Epithelial cell of proximal tubule (primary cell): ENCODE measurements at places on chromosomes 3 and 15. TPM values are rescaled to one million over a fixed set of nuclear protein-coding genes. Genes with fewer than 3 reads are reported as not detected.

The CTDSPL gene
- total RNA-seq = 25.5 and 26.7 TPM in 2 replicates

- DNase-seq = no peak
Measured at GRCh38 chr15:55241891-55242290, 45.1 kb upstream of the RSL24D1 start.

GRCh38 chr3:9122732-9123364 is 126.6 kb downstream of the SRGAP3 start:
- DNase-seq = no peak

- no peak for DNase-seq
Measured at GRCh38 chr3:121126033-121126706, 218.2 kb downstream of the STXBP5L start.

GRCh38 chr3:29384640-29385039 is 103.8 kb downstream of the RBMS3 start:
- DNase-seq = no peak

The DPPA2 gene
- not detected in 2 replicates for total RNA-seq

- DNase-seq = no peak
Measured at GRCh38 chr3:71152892-71153265, 430.6 kb downstream of the FOXP1 start.

GRCh38 chr15:87846746-87847145 is 409.8 kb downstream of the NTRK3 start:
- no peak for DNase-seq

- no peak for DNase-seq
Measured at GRCh38 chr3:52054661-52055511, 1.5 kb downstream of the DUSP7 start.

The PLS1 gene
- total RNA-seq = 30.5 and 36.4 TPM in 2 replicates

DNA sequence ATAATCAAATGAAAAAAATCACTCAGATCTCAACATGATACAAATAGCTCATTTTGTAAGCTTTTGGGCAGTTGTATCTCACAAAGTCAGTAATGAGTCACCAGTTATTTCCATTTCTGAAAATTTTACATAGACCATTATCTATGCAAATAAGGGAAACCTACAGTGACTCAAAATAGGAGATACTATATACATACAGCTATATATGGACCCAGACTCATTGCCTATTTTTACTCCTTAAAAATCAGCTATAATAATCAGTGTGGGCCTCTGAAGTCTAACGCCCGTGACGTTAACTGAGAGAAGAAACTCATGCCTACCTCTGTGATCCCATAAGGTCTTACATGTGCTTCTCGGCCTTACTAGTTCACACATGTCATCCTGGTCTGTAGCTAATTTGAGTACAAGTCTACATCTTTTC is 31.6 kb downstream of the LRIG1 start:
- no peak for DNase-seq

- no peak for DNase-seq
Measured at GRCh38 chr3:162096874-162097273, 600.3 kb downstream of the OTOL1 start.

The RTP2 gene
- not detected in 2 replicates for total RNA-seq

GRCh38 chr15:68797191-68797590 is 23.5 kb downstream of the ANP32A start:
- no peak for DNase-seq

GRCh38 chr3:44412365-44412764 is 65.1 kb downstream of the ZNF445 start:
- no peak for DNase-seq

DNA sequence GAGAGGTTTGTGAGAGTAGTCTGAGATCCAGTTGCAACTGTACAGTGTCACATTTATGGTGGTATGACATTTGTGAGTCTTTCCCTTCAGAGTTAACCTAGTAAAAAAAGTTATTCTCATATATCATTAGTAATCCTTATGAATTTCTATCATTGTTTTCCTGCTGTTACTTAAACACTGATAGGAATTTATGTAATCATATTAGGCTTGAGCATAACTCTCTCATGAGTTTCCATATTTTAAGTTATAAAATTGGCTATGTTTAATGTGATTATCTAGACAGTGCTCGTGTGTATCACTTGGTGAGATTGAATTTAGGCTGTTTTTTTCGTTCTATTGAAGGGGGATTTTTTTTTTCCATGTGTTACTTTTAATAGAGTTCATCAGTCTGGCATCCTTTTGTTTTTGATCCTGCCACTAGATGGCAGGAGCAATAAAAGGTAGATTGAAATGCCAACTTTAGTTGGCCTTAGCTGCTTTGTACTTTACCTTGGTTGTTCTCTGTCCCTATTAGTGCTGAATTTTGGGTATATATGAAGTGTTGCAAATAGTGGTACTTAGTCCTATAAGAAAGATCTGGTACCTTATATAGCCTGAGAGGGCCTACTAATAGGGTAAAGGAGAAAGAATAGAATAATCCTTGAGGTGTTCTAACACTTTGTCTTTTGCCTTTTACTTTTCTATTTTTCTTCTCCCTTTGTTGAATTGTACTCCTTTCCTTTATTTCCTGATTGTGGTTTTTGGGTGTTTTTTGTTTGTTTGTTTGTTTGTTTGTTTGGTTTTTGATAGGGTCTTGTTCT is 17.9 kb downstream of the STT3B start:
- DNase-seq = no peak

The TRPC1 gene
- 6.9 and 20.0 TPM in 2 replicates for total RNA-seq

- no peak for DNase-seq
Measured at GRCh38 chr15:48596841-48597240, 48.7 kb downstream of the FBN1 start.

The OSBPL10 gene
- total RNA-seq = 17.5 and 33.6 TPM in 2 replicates

GRCh38 chr15:99708563-99708962 is 24.7 kb downstream of the LYSMD4 start:
- DNase-seq = peak; percentile 73

- DNase-seq = no peak
Measured at GRCh38 chr3:1082108-1082507, 10.7 kb upstream of the CNTN6 start.

DNA sequence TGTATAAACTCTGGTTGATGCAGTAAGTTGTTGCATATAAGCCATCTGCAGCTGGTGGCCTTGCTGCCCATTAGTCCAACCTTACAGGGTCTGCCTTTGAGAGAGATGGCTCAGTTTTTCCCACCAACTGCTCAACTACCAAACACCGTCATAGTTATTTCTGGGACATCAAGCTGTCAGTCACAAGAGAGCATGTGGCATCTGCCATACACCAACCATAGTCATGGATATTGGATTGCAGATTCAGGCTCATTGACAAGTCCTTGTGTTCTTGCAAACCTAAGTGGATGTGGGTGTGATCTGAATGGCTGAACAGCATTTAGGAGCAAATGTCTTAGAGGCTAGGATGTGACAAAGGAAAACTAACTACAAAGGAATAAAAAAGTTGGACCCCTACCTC is 137.6 kb downstream of the ADAMTS17 start:
- no peak for DNase-seq

DNA sequence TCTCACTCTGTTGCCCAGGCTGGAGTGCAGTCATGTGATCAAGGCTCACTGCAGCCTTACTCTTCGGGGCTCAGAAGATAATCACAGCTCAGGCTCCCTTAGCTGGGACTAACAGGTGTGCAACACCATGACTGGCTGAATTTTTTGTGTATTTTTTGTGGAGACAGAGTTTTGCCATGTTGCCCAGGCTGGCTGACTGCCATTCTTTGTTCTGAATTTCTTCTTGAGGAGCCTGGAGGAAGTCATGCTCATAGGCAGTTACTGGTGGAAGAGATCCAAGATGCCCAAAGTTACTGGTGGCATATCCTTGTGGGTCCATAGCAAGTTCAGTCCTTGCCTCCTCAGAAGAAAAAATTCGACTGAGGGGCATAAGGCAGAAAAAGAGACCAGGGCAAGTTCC is 16.6 kb upstream of the UBP1 start:
- no peak for DNase-seq

DNA sequence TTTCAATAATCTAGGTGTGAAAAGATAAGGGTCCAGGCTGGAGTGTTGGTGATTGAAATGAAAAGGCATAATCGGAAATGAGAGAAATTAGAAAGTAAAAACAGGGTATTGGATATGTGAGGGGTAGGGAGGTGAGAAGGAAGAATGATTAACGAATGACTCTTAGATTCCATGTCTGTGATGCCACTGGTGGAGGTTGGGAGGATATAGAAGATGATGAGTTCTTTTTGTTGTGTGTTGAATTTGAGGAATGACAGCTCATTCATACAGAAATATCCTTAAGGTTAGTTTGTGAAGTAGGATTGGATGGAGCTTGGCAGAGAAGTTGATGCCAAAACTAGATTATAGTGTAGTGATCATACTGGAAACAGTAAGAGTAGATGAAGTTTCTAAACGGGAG is 72.2 kb upstream of the CCNL1 start:
- no peak for DNase-seq

The GOLGA6L22 gene
- total RNA-seq = not detected in 2 replicates

GRCh38 chr3:29751647-29752314 is 470.9 kb downstream of the RBMS3 start:
- DNase-seq = no peak

- DNase-seq = no peak
Measured at GRCh38 chr3:179796421-179796820, 143.6 kb downstream of the USP13 start.

The PTPN9 gene
- 23.8 and 29.4 TPM in 2 replicates for total RNA-seq

DNA sequence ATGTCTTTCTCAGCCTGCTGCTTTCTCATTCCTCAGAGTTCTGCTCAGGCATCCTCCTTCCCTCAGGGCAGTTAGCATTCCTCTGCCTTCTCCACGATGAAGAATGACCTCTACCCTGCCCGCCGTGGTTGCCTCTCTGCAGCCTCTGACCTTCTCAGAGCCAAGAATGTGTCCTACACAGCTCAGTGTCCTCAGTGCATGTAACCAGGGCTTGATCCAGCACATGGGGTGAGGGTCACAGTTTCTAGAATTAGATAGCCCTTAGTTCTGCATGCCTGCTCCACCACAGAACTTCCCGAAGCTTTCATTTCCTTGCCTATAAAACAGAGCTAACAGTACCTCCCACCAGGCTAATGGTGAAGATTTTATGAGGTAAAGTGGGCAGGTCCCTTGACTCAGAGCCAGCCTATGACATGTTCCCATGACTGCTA is 182.1 kb downstream of the CLSTN2 start:
- DNase-seq = peak; percentile 47
